ENCODE measurements at places on chromosomes 5 and 9. TPM values are rescaled to one million over a fixed set of nuclear protein-coding genes. Genes with fewer than 3 reads are reported as not detected.
A peak's percentile ranks its signal among the peaks of the same experiment; 100 is the strongest.

DNA sequence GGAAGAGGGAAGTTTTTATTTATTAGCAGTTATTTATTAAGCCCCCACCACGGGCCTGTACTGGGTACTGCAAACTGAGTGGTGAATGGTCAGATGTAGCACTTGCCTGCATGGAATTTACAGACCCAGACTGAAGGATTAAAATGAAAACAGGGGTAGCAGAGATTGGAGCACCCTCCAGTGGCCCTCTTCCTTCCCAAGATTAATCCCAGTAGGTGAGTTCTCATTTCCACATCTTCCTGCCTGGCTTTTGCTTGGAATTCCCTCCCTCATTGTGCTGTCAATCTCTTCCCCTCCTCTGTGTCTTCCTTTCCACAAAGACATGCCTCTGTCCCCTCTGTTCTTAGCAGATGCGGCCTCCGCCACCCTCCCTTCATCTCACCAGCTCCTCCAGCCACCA, 39.2 kb downstream of the MVB12B start:
- DNase-seq = no peak

DNA sequence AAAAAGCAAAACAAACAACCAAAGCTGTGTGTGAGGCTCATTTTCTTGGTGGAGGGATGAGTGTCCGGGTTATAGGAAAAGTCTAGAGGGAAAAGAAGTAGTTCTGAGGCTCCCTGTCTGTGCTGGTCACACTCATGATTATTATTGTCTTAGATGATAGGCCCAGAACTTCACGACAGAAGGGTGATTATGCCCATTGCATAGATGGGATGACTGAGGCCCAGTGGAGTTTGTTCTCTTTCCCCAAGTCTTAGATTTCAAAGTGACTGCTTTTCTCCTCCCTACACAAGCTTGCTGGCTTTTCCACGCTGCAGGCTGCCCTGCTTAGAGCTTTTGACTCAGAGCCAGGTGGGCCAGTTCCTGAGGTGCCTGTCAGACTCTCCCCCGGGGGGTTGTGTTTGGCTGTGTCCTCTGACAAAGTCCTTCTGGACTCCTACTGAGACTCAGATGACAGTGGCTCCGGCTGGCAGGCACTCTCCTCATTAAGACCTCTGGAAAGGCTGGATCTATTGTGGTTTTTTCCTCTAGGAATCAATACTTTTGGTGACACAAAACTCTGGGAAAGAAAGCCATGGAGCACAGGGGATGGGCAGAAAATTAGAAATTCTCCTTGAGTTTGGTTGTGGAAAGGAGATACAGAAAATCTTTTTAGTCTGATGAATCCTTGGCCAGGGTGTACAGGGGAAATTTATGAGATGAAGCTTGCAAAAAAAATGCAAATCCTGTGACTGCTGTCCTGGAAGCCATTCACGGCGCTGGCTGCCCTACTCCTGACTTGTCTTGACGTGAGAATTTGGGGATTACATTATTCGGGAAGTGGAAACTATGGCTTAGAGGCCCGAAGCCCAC, 120.9 kb downstream of the NSG2 start:
- DNase-seq = no peak

DNA sequence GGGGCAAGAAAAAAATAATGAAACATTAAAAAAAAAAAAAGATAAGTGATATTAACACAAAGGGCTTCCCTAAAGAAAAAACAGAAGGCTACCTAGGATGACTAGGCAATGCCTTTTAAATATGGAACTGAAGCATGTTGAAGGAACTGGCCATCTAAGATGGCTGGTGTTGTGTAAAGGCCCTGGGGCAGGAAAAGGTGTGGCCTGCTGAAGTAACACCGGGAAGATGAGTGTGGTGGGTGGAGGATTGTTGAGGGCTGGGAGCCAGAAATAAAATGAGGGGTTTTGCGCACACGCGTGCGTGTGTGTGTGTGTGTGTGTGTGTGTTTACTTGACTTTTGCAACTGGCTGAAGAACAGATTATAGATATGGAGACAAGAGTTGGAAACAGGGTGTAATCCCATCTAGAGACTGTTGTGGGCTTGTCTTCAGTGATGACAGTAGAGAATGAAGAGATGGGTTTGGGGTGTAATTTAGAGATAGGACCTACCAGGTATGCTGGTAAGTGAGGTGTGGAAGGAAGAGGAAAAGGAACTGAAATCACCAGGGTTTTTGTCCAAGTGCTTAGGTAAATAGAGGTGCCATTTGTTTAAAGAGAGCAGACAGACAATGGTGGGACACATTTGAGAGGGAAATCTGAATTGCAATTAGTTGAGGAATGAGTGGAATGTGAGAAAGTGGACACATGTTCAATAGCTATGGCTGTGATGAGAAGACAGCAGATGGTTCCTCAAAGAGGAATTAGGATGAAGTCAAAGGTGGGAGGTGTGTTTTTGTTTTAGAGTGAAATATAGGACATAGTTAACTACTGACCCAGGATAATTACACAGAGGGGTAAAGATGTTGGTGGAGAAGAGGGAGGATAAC, 33.9 kb downstream of the RAD23B start:
- no peak for DNase-seq

DNA sequence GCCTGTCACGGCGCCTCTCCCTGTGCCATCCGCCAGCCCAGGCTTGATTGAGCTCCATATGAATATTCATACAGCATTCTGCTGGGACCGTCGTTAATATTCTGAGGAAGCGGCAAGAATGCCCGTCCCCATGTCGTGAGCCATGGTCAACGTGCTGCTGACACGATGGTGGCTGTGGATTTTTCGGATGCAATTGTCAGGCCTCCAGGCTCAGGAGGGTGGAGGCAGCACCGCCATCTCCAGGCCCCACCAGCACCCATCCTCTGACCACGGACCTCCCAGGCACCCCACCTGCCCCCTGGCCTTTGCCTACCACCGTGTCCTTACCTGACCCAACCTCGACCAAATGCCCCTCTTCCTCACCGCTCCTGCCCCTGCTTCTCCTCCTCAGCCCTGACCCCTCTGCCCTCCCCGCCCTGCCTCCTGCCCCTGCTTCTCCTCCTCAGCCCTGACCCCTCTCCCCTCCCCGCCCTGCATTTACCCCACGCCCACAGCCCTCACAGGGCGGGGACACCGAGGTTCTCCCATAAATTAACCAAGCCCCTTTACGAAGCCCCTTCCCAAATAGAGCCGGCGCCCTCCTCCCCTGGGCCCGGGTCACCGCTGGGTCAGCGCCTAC, 9.9 kb downstream of the TMEM250 start:
- no peak for DNase-seq

GRCh38 chr5:130488252-130488651, 584.0 kb downstream of the CHSY3 start:
- no peak for DNase-seq

Gene PCA3
- total RNA-seq = not detected

Gene BARHL1
- total RNA-seq = not detected

DNA sequence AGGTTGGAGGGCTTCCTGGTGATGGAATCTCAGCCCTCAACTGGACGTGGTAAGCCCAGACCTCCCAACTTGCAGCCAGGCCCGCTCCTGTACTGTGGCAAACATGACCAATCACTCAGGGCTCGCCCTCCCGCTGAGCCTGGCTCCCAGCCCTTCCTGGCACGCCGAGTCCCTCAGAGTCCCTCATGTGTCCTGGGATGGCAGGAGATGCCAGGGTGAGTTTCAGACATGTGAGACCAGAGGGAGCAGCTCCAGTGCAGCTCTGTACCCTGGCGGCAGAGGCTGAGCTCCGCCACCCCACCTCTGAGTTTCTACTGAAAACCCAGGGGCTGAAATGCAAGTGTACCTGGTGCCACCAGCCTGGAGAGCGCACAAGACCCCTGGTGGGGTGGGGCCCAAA, 42.0 kb upstream of the RXRA start:
- DNase-seq = peak; percentile 76

Gene NSG2
- total RNA-seq = not detected

DNA sequence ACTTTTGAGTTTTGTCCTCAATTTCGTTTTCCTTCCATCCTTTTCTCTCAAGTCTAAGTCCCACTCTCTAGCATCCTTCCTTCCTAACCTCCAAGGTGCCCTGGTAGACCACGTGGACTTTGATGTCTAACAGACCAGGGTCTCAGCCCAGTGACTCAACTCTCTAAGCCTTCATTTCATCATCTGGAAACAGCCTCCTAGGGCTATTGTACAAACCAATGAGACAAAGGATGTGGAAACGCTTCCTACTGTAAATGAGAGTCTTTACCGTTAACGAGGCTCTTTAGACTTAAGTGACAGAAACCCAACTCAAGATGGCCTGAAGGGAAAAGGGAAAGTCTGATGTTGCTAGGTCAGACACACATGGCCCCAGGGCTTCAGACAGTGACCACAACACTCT, 49.2 kb upstream of the CPLX2 start:
- DNase-seq = no peak

- DNase-seq = no peak
Observed at GRCh38 chr9:91839926-91840465, 110.0 kb downstream of the ROR2 start.

GRCh38 chr5:172662596-172662995, 21.5 kb downstream of the NEURL1B start:
- DNase-seq = no peak

Gene IL9
- not detected for total RNA-seq

- DNase-seq = no peak
Observed at GRCh38 chr5:101653996-101654395, 642.1 kb downstream of the SLCO4C1 start.

GRCh38 chr5:89270901-89271300, 387.9 kb upstream of the MEF2C start:
- DNase-seq = no peak

GRCh38 chr5:157961896-157962590, 103.1 kb upstream of the CLINT1 start:
- DNase-seq = no peak

Gene TAF11L7
- not detected for total RNA-seq

Gene KCNV2
- not detected for total RNA-seq

GRCh38 chr9:7325995-7326394, 473.6 kb downstream of the DMAC1 start:
- no peak for DNase-seq

GRCh38 chr5:120432861-120433260, 31.2 kb upstream of the PRR16 start:
- no peak for DNase-seq

DNA sequence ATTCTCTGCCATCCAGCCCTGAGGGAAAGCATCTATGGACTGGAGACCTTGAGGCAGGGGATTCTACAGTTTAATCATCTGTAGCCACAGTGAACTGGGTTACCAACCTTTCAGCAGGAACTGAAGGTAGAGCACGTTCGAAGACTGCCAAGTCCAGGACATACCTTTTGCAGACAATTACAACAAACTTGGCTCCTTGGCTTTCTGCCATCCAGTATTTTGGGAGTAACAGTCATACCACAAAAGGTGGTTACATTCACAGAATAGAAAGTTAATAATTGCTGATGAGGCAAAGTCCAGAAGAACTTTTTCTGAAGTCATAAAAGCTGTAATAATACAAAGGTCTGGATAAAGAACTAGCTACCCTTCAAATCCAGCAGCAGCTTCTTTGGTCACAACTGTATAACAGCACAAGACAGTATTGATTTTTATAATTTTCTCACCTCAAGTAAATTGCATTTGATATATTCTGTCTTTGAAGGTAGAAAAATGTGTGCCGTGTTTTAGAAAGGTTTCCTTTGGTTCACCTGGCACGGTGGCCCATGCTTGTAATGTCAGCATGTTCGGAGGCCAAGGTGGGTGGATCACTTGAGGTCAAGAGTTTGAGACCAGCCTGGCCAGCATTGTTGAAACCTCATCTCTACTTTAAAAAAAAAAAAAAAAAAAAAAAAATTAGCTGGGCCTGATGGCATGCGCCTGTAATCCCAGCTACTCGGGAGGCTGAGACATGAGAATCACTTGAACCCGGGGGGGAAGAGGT, 236.6 kb downstream of the NR3C1 start:
- no peak for DNase-seq

Gene HAVCR1
- not detected for total RNA-seq

DNA sequence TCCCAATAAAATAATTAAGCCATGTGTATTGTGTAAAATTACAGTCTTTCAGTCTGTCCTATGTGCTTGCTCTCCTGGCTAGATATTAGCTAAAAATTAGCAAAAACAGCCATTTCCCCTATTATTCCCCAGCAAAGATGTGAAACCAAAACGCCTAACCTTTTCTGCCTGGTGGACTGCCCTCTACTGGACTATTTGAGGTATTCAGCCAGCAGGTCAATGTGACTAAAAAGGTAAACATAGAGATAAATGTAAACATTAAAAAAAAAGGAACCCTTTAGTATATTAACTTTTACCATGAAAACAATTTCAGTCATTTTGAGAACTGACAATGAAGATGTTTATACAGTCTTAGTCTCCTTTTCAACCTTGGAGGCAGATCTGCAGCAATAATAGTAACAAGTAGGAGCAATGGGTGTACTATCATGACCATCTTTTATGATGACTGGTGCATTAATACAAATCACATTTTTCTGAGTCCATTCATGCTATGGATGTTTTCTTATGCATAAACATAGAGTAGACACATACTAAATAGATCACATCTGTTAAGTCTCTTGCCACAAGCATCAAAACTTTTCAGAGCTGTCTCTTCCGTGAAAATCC, 10.1 kb downstream of the ATG12 start:
- no peak for DNase-seq

Gene ELAVL2
- 0.32 TPM for total RNA-seq

Gene SLC6A19
- total RNA-seq = not detected

GRCh38 chr5:170286386-170286925, 11.1 kb downstream of the LCP2 start:
- no peak for DNase-seq

Gene FOXB2
- not detected for total RNA-seq

Gene CDH6
- total RNA-seq = 0.74 TPM

DNA sequence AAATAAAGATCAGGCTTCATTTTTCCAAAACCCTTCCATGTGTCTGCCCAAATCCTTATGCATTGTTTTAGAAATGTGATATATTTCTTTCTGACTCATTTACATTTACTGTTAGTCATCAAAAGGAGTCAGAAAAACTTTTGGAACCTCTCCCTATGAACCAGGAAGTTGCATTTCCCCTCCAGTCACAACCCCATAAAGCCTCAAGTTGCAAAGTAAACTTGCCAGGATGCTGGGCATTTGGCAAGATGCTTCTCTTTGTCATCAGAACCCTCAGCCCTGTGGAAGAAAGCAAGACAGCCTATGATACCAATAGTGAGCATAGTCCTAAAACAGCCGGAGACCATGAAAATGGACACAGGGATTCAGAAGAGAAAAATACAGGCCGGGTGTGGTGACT, 84.2 kb downstream of the MUSK start:
- DNase-seq = no peak

GRCh38 chr5:134594797-134595457, 37.7 kb downstream of the SAR1B start:
- DNase-seq = no peak

DNA sequence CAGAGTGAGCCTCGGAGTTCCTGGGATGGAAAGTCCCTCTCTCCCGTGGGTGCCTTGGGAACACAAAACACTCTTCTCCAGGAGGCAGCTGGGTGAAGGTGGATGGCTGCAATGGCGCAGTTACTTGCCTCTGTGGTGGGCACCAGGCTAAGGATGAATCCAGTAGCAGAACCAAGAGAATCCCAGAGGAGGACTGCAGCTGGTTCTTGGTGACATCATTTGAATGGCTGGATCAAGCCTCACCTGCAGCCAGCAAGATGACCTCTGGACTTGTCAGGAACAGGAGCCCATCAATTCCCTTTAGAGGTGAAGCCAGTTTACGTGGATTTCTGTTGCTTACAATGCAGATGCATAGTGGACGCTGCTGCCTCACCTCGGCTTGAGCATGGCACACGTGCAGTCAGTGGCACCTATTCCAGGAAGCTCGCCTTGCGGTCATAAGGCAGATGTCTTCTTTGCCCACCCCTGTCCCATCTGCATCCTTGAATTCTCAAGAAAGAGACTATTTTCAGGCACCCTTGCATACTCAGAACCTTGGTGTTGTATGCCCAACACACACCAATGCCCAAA, 34.1 kb upstream of the ADAMTS2 start:
- DNase-seq = no peak
